CD4-positive, alpha-beta T cell (primary cell): ENCODE measurements at places on chromosomes 2 and 18. TPM values are rescaled to one million over a fixed set of nuclear protein-coding genes. Genes with fewer than 3 reads are reported as not detected.

Gene ACMSD
- total RNA-seq: not detected

Gene FOXI3
- total RNA-seq: not detected

Gene DNPEP
- 99.9 TPM for total RNA-seq

Gene DIPK1C
- total RNA-seq: not detected

Gene ALPI
- total RNA-seq: not detected

Gene DCC
- total RNA-seq: not detected
